ENCODE measurements at places on chromosomes 5 and 9.

GRCh38 chr9:69034071-69034470 is 1.5 kb upstream of the FXN start:
- no peak for DNase-seq

DNA sequence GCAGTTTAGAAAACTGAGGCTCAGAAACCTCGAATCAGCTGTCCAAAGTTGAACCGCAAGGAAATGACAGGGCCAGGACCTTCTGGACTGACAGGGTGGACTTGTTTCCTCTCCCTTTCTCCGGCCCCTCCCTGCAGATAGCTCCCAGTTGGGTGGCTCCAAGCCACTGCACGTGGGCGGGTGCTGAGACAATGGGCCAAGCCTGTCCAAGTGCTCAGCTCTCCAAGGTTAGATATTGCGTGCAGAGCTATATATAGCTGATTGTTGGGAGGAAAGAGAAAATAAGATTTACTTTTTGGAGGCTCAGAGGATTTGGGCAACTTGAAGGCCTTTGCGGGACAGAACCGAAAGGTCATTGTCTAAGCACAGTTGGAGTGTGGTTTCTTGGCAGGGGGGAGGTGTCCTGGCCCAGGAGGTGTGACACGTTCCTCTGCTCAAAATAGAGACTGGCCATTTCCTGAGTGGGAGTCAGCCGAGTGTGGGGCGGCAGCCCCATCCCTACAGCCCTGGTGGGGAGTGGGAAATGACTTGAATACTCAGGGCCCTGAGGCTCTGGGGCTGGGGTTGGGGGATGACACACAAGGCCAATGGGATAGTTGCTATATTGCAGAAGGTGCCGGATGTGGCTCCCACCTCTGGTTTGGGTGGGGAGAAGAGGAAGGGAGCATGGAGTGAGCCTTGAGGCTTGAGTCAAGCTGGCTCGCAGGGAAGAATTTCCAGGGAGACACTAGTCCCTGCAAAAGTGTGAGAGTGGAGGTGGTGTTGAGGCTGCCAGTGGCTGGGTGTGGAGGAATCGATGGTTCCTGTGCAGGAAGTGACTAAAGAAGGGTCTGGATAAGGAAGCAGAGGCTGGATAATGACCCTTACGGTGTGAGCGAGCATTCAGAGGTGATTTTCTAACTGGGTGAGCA is 44.4 kb upstream of the SMAD5 start:
- DNase-seq = no peak

GRCh38 chr5:65066387-65067146 is 297.8 kb downstream of the CWC27 start:
- no peak for DNase-seq

- no peak for DNase-seq
Observed at GRCh38 chr5:132364319-132364718, 5.2 kb upstream of the SLC22A5 start.

DNA sequence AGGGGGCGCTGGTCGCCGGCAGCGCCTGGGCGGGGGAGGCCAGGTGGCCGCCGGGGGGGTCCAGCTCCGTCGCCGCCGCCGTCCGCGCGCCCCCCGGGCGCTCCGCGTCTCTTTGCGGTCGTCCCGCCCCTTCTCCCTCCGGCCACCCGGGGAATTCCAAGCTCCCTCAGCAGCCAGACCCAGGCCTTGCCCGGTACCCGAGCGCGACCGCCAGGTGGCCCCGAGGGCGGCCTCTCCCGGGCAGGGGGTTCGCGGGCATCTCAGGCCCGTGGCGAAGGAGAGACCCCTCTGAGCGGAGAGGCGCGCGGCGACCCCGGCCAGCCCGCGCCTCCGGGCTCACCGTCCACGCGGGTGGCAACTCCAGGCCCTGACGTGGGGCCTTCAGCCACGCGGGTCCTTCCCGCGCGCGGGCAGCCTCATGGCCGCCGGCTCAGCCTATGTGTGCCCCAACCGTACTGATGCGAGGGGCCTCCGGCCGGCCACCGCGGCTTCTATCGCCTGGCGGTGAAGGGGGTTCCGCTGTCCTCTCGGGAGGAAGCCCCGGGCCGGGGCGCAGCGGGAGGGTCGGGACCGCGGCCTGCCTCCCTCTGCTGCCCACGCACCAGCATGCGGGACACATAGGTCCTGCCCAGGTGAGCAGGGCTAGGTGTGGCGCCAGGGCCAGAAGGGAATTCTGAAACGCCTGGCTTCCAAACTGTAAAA is 529 bp upstream of the NRARP start:
- DNase-seq = no peak

DNA sequence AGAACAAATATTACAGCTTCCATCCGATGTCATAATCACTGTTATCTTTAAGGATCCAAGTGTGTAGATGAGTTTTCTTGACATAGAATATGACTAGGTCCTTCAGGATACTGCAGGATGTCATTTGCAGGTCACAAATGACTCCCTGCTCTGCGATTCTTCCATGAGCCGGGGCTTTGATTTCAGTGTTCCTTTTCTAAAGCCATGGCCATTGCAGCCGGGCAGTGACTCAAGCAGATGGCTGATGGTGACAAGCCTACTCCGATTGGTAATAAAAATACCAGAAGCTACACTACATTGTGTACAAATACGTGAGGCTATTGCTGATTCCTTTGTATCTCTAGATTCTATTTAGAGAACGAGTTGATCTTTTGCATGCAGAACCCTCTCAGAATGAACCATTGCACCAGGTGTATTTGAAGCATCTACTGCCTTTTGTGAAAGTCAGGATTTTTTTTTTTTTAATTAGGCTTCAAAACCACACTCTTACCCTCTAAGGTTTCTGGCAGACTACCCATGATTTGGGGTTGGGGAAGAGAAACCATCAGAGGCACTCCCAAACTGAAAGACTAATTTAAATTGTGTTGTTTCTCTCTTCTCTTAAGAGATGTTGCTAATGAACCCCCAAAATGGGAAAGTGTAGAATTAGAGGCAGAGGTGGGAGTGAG is 271.0 kb upstream of the ADRA1B start:
- DNase-seq = no peak

GRCh38 chr5:56090793-56091460 is 96.2 kb upstream of the IL6ST start:
- DNase-seq = no peak

DNA sequence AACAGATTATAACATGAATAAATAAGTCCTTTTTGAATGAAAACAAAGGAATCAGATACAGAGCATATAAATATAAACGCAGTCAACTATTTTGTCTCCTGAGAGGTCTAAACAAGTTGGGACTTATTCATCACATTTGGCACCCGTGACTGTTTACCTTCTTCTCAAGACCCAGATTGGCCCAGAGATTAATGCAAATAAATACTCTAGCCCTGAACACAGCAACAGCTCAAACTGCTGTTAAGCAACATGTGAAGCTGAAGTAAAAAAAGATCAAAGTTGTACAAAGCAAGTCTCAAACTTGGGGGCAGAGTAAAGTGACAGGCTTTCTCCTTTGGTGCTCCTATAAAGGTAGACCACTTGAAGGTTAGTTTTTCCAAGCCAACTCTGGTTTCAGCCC is 95.0 kb upstream of the NR5A1 start:
- DNase-seq = no peak

GRCh38 chr5:83720836-83721537 is at the start of gene HAPLN1:
TSS of gene HAPLN1 (minus strand) at chr5:83720855. CDS start at chr5:83673523, 47,332 bp downstream.
- DNase-seq = peak; percentile 4

GRCh38 chr9:88737876-88738275 is 202.9 kb downstream of the NXNL2 start:
- DNase-seq = peak; percentile 6

- DNase-seq = peak; percentile 47
Observed at GRCh38 chr9:127225801-127226625, 38.6 kb upstream of the GARNL3 start.

DNA sequence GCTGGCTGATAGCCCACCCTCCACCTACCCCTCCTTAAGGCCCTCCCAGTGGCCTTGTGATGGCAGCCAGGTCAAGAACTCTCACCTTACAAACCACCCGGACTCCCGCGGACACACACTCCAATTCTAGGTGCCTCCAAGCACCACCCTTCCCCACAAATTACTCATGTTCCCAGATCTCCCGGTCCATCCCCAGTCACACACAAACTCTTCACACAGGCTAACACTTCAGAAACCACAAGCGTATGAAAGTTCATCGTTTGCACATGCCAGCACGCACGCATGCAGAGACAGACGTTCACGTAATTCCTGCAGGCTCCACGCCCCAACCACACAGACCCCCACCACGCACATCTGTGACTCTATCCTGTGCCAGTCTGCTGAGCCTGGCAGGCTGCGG is 18.0 kb downstream of the NR5A1 start:
- no peak for DNase-seq

- DNase-seq = no peak
Observed at GRCh38 chr5:141101059-141101458, 786 bp downstream of the PCDHB3 start.

DNA sequence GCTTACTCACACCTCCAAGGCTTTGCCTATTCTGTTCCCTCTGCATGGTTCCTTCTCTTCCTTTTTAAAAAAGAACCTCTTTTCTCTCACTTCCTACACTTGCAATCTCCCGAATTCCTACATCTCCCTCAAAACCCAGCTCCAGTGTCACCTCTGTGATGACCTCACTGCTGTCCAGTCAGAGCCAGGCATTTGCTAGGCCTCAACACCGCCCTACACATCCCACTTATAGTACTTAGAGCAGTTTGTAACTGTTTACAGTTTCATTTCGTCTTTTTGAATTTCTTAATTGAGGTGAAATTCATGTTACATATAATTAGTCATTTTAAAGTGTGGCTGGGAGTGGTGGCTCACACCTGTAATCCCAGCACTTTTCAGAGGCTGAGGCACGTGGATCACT is 30.8 kb downstream of the CD14 start:
- DNase-seq = no peak

- DNase-seq = no peak
Observed at GRCh38 chr9:24479361-24480059, 66.2 kb downstream of the IZUMO3 start.

DNA sequence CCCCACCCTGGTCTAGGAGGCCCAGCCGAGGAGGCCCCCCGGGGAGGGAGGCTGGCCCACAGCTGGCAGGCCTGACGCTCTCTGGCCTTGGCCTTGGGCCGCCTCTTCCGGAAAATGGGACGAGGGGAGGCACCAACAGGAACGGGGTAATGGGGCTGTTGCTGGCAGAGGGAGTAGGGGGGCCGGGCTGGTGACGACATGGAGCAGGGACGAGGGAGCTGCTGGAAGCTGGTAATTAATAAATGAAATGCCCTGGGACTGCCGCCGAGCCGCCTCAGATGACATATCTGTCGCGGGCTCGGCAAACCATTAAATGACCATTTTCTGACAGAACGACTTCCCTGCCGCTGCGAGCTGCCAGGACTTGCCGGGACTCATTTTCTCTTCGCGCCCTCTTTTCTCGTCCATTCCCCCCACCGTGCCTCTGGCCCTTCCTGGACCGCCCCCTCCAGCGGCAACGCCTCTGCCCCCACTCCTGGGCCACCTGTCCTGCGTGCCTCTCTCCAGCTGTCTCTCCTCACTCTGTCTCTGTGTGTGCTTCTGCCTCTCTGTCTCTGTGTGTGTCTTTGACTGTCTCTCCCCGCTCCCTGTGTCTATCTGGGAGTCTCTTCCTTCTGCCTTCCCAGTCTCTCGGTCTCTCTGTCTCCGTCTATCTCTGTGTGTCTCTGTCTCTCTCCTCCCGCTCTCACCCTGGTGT is 215.7 kb downstream of the PAX5 start:
- no peak for DNase-seq

- DNase-seq = no peak
Observed at GRCh38 chr5:8949908-8950307, 596.0 kb downstream of the SEMA5A start.

GRCh38 chr5:147547730-147548129 is 37.9 kb upstream of the DPYSL3 start:
- no peak for DNase-seq

DNA sequence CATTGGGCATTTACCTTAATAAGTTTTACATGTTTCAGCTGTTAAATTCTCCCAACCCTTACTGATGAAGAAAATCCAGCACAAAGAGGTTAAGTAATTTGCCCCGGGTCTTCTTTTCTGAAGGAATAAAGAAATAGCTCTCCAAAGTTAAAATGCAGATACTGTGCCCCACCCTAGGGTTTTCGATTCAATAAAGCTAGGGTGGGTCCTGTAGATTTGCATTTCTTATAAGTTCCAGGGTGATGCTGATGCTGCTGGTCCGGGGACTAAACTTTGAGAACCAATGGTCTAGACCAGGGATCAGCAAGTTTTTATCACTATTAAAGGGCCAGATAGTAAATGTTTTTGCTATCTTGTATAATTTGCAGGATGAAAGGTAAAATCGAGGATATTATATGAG is 156.7 kb downstream of the ADAMTS12 start:
- DNase-seq = no peak

- DNase-seq = no peak
Observed at GRCh38 chr5:151081431-151082281, 822 bp upstream of the TNIP1 start.

- DNase-seq = no peak
Observed at GRCh38 chr5:41213340-41213739, at the start of gene C6. TSS of gene C6 (minus strand) at chr5:41213532. CDS start at chr5:41203230, 10,302 bp downstream.

- no peak for DNase-seq
Observed at GRCh38 chr5:102924963-102925362, 169.9 kb downstream of the PAM start.

DNA sequence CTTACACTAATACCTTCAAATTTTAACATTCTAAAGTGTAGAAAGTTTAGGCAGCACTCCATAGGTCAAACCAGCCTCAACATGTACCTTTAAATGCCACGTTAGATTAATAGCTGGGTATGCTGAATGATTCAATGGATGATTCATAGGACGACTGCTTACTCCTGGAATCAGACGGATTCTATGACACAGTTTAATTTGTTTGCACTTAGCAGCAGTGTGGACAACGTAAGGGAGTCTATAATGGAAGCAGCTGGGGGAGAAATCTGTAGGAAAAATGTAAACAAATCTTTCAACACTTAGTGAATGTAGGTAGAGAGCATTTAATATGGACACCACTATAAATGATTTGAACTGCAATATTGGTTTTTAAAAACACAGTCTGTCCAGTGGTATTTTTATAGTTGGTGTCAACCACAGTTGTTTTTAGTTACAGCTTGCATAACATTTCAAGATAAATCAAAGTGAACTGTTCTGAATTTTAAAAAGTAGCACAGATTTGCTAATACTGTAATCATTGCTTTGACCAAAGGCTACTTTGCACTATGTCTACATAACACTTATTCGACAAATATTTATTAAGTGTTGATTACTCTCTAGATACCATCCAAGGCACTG is 701.5 kb upstream of the MEF2C start:
- no peak for DNase-seq

DNA sequence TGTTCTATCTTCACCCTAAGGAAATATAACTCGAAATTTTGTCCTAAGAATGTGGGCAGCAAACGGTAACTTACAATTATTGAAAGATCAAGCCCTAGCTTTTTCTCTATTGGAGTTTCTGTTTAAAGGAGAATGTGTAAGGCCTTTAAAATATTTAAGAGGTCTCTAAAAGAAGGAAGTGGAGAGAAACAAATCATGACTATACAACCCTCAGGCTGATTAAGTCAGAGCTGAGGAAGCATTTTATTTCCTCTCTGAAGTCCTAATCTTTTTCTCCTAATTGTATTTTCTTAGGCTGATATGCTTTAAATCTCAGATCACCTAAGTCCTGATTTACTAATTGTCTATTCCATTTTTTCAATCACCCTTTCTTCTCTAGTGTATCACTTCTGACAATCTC is 1708.8 kb upstream of the C9orf72 start:
- DNase-seq = no peak

- DNase-seq = peak; percentile 67
Observed at GRCh38 chr5:171957591-171958251, 48.7 kb downstream of the FBXW11 start.

GRCh38 chr5:176776141-176776865 is 34.1 kb upstream of the UNC5A start:
- DNase-seq = no peak

- no peak for DNase-seq
Observed at GRCh38 chr9:15882328-15882727, 329.5 kb downstream of the CCDC171 start.

Measured in G401 (cell line).